ENCODE measurements at places on chromosomes 16 and 17.

- peak; percentile 97 for DNase-seq
Measured at GRCh38 chr17:17538417-17539391, 42.5 kb upstream of the RASD1 start.

- no peak for DNase-seq
Measured at GRCh38 chr16:55746081-55746480, 86.8 kb downstream of the CES1 start.

DNA sequence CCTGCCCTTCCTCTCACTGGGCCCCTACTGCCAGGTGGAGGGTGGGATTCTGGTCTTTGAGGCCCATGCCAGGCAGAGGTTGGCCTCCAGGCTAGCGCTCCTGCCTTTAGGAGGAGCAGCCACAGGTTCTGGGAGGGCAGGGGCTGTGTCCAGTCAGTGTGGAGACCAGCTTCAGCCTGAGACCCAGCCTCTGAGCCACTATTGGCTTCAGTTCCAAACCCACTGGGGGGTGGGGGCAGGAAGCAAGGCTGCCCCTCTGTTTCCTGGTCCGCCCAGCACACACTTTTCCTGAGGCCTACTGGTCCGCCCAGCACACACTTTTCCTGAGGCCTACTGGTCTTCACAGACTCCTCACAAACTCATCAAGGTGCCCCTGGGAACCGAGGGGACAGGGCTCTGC lies 16.4 kb downstream of the SLC5A10 start:
- no peak for DNase-seq

DNA sequence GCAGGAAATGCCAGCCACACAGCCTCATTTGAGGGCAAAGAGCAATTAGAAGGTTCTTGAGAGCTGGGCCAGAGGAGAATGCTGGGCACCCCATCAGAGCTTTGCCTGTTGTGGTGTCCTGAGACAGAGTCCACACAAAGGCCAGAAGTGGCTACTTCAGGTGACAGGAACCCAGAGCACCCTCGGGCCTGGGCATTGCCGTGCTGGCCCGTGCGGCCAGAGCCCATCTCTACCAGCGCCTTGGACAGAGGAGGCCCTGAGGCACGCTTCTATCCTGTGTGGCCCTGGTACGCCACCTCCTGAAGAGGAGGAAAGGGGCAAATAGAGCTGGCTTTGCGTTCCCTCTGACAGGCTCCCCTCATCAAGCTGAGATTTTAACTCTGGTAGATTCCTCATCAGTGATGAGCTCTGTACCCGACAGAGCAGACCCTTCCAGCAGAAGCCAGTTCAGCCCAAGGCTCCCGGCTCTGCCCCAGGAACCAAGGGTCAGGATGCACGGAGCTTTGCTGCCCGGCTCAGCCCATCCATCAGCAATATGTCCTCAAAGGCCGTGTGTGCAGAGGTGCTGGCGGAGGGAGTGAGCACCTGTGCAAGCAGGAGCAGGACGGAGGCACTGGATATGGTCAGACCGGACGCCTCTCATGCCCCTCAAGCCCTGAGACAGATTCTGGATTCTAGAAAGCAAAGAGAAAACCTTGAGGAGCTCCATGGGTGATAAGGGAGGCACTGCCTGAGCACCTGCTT lies 3.4 kb upstream of the RASD1 start:
- DNase-seq: no peak

GRCh38 chr16:55697867-55698266 lies 42.1 kb downstream of the SLC6A2 start:
- DNase-seq: no peak

DNA sequence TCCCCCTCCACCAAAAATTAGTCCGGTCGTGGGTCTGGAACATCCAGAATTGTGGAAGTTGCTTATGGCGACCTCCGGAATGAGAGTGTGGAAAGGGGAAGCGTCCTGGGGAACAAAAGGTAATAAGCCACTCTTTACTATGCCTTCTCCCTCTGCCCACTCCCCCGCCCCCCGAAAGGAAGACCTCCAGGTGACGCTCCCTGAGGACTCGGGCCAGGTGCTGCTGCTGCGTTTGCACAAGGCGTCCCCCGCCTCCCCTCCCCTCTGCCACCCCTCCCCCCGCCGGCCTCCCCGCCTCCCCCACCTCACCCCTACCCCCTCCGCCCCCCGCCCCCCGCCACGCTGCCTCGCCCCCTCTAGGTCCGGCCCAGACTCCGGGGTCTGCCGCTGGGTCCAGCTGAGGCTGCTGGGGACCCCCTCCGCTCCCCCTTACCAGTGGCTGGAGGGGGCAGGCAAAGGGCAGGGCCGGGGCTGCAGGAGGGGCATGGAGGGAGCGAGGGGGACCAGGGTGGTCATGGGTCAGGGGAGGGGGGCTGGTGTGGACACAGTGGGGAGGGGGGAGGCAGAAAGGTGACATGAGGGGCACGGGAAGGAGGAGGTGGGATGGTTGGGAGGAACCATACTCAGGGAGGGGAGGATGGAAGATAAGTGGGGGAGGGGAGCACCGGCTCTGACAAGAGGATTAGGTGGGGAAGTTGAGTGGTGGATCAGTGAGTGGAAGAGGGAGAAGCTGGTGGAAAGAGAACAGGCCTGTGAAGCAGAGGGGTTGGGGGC lies 23.6 kb downstream of the ALOX12B start:
- DNase-seq: no peak

DNA sequence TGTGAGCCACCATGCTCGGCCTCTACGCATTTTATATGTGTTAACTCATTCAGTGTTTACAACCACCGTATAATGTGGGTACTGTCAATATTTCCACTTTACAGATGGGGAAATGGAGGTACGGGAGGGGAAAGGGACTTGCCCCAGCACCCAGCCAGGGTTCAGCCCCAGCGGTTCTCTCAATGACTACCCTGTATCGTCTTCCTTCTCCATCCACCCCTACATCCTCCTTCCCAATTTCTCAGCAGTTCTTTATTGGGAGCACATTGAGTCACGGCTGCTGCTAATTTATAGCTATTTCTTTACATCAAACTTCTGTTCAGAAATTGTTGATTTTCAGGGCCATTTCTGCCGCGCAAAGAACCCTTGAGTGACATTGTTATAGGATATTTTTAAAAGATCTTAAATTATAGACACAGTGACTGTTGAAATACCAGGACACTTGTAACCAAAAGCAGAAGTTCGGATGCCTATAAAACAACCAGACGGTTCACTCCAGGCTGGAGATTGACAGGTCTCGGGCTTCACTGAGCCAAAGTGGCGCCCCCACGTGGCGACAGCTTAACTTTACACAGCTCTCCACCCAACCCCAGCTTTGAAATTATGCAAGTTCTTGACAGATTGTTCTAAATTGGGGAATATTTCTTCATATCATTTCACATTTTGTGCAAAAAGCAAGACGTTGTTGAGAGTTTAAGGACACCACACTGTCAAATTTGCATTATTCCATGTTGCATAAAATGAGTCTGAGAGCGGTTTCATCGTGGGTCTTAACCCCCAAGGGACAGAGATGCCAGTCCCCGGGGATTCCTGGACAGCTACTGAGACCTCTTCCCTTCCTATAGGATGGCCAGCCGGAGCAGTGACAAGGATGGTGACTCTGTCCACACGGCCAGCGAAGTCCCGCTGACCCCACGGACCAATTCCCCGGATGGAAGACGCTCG lies 11.8 kb downstream of the SYT17 start:
- no peak for DNase-seq

DNA sequence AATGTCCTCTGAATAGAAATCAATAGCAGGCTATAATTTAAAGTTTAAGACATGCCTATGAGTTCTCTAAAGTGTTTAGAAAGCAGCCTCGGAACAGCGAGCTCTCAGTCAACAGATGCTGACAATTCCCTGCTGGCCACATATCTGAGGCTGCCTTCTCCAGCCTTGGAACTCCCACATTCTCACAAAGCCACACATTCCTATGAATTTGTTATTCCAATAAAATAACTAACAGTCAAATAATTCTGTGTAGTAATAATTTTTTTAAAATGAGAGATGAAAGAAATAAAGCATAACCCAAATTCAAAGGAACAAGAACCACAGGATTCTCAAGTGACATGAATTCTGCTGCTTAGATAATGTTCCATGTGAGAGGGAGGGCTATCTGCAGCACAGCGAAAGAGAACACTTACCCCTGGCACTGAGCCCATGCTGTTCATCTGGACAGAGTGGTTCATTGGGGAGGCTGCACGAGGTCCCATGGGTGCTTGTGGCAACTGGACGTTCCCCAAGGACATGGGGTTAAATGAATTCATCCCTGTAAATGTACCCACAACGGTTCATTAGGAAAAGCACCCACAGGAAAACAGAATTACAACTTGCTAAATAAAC lies 56.9 kb upstream of the TRAP1 start:
- peak; percentile 10 for DNase-seq

DNA sequence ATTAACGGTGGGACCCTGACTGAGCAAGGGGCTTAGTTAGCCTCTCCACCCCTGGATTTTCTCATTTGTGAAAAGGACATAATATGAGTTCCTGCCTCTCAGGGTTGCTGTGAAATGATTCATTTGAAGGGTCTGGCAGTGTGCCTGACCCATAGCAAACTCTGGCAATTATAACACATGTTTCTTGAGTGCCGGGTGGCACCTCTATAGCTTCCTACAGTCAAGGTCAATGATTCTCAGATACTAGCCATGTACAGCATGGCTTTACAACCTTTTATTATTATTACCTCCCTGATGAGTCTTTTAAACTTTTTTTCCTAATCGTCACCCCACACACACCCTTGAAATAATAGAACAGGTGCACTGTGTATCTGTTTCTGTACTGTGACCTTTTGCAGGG lies 42.1 kb downstream of the TMEM114 start:
- no peak for DNase-seq

DNA sequence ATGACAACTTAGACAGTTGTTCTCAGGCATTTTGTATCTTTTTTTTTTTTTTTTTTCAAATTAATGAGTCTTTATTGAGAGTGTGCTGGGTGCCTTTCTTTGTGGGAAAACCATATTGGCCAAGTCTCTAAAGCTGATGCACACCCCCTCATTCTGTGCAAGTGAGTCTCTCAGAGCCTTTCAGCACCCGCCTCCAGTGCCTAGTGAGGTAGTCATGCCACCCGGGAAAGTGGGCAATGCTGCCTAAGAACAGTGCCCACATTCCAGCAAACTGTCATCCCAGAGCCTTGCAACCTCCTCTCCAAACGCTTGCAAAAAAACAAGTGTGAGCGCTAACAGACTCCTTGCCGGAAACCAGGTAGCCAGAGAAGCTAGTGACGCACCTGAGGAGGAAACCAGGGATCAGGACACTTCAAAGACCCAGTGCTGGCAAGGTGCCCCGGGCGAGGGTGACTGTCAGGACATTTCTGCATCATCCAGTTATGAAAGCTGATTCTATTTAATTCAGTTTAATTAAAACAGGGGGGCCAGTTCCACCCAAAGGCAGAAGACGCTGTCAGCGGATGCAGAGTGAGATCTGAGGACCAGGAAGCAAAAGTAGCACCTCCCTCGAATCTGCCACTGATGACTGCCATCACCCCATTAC lies 34.9 kb downstream of the SMARCE1 start:
- no peak for DNase-seq

DNA sequence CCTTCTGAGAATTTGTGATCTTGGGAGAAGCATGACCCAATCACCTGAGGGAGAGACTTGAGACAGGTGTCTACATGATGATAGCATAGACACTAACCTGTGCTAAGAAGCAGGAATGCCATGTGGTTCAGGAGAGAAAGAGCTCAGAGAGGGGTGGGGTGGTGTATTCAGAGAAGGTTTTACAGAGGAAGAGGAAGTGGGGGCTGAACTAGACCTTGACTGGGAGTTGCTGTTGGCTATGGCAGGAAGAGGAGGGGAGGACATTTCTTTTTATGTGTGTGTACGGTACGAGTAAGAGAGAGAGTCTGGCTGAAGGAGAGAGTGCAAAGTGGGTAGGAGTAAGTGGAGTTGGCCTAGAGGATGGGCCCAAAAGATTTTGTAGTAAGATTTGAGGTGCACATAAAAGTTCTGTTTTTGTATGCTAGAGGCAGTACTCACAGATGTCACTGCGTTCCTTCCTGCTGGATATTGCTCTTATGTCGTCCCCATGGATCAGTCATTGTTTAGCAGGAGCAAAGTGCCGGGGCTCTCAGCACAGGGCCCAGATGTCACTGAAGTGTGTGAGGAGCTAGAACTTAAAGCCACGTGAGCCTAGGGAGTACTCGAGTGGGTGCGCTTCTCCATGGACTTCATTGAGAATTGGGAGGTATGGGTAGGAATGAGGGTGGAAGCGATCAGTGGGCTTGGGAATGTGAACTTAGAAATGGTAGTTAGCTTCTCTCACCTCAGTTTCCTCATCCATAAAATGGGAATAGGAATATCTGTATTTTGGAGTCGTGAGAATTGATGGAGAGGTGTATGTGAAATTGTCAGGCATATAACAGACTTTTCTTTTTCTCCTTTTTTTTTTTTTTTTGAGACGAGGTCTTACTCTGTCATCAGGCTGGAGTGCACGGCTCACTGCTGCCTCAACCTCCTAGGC lies 22.1 kb downstream of the SLC7A6 start:
- DNase-seq: no peak

DNA sequence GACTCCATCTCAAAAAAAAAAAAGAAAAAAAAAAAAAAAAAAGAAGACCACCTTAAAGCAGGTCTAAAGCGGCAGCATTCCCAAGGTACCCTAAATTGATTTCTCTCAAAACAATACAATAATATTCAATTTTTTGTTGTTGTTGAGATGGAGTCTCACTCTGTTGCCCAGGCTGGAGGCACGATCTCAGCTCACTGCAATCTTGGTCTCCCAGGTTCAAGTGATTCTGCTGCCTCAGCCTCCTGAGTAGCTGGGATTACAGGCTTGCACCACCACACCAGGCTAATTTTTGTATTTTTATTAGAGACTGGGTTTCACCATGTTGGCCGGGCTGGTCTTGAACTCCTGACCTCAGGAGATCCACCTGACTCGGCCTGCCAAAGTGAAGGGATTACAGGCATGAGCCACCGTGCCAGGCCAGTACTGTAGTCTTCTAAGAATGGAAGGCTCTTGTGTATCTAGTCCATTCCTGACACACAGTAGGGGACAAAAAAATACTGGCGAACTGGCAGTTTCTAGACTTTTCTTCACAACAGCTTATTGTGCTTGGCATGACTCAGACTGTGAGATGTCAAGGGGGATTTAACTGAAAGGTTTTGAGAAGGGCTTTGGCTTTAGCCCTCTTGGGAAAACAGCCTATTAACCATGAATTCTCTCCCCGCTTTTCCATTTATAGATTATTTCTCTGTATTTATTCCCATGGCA lies 17.3 kb downstream of the CDR2 start:
- DNase-seq: no peak

GRCh38 chr17:73769479-73769878 lies 125.2 kb upstream of the SDK2 start:
- no peak for DNase-seq

GRCh38 chr16:86033016-86033474 lies 134.1 kb downstream of the IRF8 start:
- DNase-seq: no peak

GRCh38 chr16:27225536-27226360 lies 22.4 kb downstream of the KDM8 start:
- peak; percentile 68 for DNase-seq
